Melanocyte of skin (primary cell): ENCODE measurements at places on chromosomes 3 and 15. TPM values are rescaled to one million over a fixed set of nuclear protein-coding genes. Genes with fewer than 3 reads are reported as not detected.

GPR171 gene
- 0.15 TPM in 1 of 2 replicates, not detected in the other for total RNA-seq

PRR20G gene
- total RNA-seq = not detected in 2 replicates

STARD5 gene
- total RNA-seq = 3.2 and 5.7 TPM in 2 replicates

KLHL40 gene
- not detected in 2 replicates for total RNA-seq

CCDC13 gene
- 0.31 and 0.33 TPM in 2 replicates for total RNA-seq

GOLGA6L10 gene
- under 0.01 and 0.69 TPM in 2 replicates for total RNA-seq

TEX9 gene
- 3.1 and 4.4 TPM in 2 replicates for total RNA-seq

GP9 gene
- not detected in 2 replicates for total RNA-seq

LRRIQ4 gene
- total RNA-seq = under 0.01 TPM in 1 of 2 replicates, not detected in the other

CEMIP gene
- total RNA-seq = 5.6 and 9.7 TPM in 2 replicates

RASGRF1 gene
- total RNA-seq = 0.34 and 3.3 TPM in 2 replicates

TMEM108 gene
- under 0.01 and 0.15 TPM in 2 replicates for total RNA-seq

GRK7 gene
- total RNA-seq = not detected in 2 replicates

KLHL6 gene
- 0.77 and 2.3 TPM in 2 replicates for total RNA-seq

CCDC9B gene
- 39.9 and 42.2 TPM in 2 replicates for total RNA-seq

DPP8 gene
- 49.2 and 52.7 TPM in 2 replicates for total RNA-seq

RBP2 gene
- not detected in 2 replicates for total RNA-seq

ACTC1 gene
- not detected in 2 replicates for total RNA-seq

RARRES1 gene
- total RNA-seq = 0.69 and 1.1 TPM in 2 replicates

FAM131A gene
- 22.5 and 22.7 TPM in 2 replicates for total RNA-seq
